ENCODE measurements at places on chromosomes 1 and 21.

DNA sequence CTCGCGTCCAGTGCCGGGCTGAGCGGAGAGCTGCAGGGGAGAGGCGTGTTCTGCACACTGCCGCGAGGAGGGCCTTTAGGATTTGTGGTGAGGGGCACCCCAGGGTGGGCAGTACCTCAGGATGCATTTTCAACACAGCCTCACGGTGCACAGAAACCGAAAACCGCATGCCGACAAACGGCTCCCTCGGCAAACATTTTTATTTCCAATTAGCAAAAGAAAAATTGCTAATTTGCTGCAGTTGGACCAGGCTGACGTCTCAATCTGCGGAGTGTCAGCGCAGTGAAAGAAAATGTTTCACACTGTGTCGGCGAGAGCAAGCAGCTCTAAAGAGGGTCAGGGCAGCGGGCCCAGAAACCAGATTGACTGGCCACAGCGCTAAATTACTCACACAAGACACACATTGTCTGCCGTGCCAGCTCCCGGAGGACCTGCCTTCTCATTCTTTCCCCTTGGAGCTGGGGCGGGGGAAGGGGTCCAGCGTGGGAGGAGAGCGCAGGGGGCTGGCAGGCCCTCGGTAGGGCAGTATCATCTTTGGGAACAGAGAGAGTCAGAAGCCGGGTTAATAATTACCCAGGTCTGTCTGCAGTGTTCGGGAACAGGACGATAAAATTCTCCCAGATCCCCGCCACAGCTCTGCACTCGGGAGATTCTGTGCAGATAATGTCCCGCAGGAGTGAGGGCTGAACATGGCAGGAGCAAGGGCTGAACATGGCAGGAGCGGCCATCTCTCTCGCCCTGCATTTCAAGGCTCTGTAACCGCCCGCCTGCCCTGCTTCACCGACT is 150.2 kb downstream of the PRDM16 start:
- peak; percentile 89 for DNase-seq

- no peak for DNase-seq
These were observed 7.7 kb downstream of the AHDC1 start for GRCh38 chr1:27596261-27596660.

DNA sequence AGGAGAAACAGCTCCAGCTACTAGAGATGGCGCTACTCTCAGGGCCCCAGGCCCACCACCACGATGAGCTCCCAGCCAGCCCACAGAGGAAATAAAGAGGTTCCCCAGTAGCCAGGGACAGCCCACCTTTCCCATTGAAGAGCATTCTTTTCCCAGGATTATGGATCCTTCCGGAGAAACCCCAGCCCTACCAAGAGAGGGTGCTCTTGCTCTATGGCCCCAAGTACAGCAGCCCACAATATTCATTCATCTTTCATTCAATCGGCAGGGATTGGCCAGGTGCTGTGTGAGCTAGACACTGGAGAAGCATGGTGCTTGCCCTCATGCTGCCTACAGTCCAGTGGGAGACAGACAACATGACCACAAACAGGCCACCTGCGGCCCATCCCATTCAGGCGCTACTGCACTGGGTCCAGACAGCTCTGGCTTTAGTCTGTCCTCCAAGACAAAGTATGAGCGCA is 29.9 kb downstream of the PMVK start:
- no peak for DNase-seq

DNA sequence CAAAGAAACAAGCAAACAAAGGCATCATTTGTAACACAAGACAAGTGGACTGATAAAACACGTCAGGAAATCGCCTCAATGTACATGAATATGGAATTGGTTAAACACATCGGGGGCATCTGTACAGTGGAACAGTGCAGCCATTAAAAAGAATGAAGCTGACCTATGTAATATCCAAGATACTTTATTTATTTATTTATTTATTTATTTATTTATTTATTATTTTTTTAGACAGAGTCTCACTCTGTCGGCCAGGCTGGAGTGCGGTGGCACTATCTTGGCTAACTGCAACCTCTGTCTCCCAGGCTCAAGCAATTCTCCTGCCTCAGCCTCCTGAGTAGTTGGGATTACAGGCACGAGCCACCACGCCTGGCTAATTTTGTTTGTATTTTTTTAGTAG is 75.4 kb upstream of the SLC45A1 start:
- no peak for DNase-seq

DNA sequence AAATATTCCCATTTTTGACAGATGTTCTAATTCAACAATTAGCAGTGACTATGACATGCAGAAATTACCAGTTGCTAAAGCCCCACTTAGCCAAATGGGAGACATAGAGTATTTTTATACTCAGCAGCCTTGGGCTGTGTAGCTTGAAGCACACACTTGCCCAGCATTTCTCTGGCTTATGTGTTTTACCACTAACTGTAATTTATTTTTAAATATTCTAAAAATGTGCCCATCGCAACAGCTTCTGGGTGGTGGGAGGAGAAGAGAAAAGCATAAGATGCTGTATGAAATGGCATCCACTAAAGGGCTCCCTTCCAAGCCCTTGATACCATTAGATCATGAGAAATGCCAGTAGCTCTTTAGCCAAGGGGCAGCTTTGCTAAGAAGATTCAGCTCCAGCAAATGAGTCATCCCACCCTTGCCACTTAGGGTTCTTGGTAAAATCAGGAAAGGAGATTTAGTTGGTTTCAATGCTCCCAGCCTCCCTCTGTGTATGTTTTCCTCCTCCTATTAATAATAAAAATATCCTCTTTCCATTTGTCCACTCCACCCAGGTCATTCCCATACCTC is 462.7 kb upstream of the DEPDC1 start:
- no peak for DNase-seq

- no peak for DNase-seq
These were observed 10.6 kb downstream of the PGBD5 start for GRCh38 chr1:230415405-230416132.

DNA sequence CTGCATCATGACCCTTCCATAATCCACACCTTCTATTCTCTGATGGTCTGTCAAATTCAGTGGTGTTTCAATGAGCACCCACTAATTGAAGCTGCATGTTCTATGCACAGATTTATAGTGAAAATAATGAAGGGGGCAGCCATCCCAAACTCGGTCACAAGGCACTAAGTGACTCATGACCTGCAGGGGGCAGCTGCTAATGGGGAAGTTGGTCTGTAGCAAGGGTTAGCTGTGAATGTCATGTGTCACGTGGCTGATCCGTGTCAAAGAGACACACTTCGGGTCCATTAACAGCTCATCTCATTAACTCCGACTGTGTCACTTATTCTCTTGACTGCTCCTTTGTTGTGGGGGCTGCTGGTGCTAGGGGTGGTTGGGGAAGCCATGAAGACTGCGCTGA is 306.6 kb downstream of the PCP4 start:
- no peak for DNase-seq

DNA sequence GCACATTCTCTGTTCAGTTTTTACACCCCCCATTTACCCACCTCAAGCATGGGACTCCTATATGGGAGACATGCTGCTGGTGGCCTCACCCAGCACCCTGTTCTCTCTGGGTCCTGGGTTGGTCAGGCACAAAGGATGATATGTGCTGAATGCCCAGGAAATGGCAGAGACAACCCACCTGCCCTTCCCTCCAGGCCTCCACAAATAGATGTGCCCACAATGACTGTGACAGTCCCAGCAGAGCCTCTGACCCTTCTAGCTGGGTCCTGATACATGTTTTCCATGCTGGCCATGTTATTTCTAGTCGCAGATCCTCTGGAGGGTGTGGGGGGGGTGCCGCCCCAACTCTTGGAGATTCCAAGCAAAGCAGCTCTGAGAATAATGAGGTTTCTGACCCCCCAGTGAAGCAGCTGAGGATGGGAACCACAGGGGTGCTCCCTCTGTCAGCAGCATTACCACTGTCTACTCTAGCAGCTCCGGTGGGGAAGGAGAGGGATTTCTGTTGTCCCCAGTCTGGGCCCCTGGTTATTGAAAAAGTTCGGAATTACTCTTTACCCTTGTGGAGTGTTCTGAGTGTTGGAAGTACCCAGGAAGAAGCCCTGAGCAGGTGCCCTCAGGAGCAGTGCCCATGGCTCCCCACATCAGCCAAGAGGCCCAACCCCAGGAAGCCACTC is 1.2 kb upstream of the CCDC28B start:
- no peak for DNase-seq

DNA sequence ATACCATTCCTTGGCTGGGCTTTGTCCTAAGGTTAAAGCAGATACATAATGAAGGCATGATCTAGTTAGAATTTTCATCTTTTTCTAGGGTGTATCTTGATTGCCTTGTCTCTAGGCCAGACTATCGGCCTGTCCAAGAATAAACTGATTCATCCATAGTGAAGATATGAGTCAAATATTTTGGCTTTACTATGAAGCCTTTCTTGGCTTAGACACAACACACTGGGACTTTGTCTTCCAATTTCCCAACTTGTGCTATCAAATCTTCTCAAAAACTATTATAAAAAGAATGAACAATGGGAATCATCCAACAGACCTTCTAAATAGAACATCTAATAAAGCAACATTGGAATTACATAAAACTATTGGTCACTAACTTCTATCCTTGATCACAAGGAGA is 64.8 kb downstream of the WARS2 start:
- DNase-seq: no peak

- no peak for DNase-seq
These were observed 9.3 kb upstream of the LORICRIN start for GRCh38 chr1:153250166-153250565.

DNA sequence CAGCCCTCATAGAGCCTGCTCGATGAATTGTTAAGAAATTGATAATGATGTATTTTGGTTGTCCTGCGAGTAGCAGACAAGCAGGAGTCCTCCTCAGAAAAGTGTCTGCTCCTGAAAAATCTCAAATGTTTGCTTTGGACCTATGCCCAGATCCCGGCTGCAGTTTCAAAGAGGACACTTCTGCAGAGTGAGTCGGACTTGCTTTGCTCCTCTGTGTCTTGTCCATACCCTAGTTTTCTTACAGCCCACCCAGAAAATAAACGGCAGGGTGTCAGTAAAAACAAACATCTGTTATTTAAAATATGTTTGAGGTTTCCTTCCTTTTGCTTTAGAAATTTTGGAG is 2.8 kb downstream of the S100A10 start:
- peak; percentile 47 for DNase-seq

DNA sequence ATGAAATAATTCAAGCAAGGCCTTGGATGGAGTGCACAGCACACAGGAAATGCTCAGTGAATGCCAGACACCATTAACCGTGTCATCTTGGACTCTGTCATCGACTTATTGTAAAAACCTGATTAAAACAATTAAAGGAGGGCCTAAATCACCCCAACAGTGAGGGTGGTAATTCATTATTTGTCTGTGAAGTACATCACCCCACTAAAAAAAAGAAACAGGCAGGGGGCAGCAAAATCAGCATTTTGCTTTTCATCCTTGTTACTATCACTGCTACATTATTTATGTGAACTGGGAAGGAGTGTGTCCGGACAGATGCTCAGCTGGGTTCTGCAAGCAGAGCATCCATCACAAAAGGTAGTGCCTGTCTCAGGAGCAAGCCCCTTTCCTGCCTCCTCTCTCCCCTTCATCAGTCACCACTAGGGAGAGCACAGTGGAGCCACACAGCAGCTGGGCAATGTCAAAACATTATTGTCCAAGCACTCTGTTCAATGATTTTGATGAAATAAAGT is 98.5 kb downstream of the RERE start:
- DNase-seq: no peak

DNA sequence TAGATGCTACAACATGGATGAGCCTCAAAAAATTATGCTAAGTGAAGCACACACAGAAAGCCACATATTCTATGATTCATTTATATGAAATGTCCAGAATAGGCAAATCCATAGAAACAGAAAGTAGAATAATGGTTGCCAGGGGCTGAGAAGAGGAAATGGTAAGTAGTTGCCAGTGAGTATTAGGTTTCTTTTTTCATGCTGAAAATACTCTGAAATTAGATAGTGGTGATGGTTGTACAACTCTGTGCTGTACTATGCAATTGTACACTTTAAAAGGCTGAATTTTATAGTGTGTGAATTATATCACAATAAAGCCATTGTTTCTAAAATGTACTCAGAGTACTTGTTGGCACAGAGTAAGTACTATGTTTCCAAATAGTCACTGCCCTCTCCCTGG is 15.5 kb upstream of the GFI1 start:
- no peak for DNase-seq

- DNase-seq: no peak
These were observed 47.1 kb downstream of the CFH start for GRCh38 chr1:196698993-196699392.

- DNase-seq: no peak
These were observed 81.3 kb downstream of the NEK7 start for GRCh38 chr1:198238121-198238520.

- DNase-seq: no peak
These were observed 90.3 kb upstream of the DUSP10 start for GRCh38 chr1:221832151-221832550.

GRCh38 chr1:55696181-55696754 is 481.1 kb upstream of the USP24 start:
- DNase-seq: no peak

GRCh38 chr1:202143768-202144401 is 652 bp downstream of the ARL8A start:
- DNase-seq: peak; percentile 54

DNA sequence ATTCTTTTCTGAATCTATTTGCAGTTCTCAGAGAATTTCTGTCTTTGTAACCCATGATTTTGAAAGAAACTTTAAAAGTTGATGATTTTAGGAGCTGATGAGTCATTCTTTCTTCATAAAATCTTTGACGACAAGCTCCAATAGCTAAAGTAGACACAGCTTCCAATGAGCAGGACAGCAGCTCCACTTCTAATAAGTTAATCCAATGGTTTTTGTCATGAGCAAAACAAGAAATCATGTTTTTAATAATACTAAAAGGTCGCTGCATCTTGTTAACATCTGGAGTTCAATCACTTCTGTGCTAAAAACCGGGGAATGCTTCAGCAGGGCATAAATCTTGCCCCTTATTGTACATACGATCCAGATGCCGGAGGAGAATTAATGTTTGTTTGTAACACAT is 48.9 kb upstream of the GORAB start:
- DNase-seq: no peak

GRCh38 chr1:22222723-22223122 is 79.8 kb upstream of the WNT4 start:
- DNase-seq: no peak

DNA sequence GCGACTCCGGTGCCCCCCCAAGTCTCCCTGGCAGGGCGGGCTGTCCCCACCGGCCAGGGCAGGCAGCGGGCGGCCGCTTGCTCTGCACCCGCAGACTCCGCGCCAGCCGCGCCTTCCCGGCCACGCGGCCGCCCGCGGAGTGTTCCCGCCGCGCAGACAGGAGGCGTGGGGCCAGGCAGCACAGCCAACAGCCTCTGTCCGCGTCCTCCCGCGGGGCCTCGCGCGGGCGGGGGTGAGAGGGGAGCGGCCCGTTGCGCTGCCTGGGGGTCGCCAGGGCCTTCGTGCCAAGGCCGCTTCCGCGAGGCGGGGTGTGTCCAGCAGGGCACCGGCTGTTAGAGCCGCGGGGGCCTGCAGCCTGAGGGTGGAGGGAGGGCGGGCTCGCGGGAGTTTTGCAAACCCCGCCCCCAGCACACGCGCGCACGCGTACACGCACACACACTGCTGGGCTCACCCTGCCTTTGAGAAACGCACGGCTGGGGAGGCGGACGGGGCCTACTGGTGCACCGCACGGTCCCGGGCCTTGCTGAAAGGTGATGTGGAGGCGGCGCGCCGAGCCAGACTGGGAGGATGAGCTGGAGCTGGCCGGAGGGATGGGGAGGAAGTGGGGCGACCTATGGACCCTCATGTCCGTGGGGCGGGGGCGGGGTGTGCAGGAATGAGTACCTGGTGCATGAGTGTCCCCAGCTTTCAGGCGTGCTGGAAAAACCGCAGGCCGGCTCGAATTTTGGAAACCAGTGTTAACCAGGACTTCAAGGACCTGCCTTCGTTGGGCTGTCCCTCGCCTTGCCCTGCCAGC is 41.5 kb downstream of the KIAA1614 start:
- no peak for DNase-seq

Measured in hepatocyte (in vitro differentiated cells).